Activated CD4-positive, alpha-beta T cell treated with anti-CD3 and anti-CD28 coated beads for 1 hour (primary cell): ENCODE measurements at places on chromosomes 7 and 10.

GRCh38 chr10:7967035-7967434 lies 87.5 kb upstream of the GATA3 start:
- DNase-seq = no peak

DNA sequence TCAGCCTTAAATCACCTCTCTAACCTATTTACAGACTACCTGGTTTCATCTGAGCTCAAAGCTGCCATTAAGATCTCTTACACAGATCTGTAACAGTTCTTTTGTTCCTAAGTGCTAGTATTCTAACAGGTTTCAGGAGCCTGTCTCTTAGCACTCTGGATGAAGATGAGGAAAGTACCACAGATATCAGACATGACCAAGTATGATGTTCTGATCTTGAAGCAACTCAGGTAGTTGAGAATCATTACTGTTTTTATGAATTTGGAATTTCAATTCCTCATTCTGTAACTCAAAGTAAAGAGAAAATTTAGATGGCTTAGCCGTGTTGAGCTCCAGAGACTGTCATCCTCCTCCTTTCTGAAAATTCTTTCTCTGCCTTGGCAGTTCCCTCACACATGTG lies 30.8 kb downstream of the CCDC186 start:
- DNase-seq = no peak

- DNase-seq = no peak
Observed at GRCh38 chr7:37820708-37821468, 27.5 kb upstream of the NME8 start.

GRCh38 chr7:141354251-141354650 lies 197.0 kb upstream of the AGK start:
- no peak for DNase-seq

DNA sequence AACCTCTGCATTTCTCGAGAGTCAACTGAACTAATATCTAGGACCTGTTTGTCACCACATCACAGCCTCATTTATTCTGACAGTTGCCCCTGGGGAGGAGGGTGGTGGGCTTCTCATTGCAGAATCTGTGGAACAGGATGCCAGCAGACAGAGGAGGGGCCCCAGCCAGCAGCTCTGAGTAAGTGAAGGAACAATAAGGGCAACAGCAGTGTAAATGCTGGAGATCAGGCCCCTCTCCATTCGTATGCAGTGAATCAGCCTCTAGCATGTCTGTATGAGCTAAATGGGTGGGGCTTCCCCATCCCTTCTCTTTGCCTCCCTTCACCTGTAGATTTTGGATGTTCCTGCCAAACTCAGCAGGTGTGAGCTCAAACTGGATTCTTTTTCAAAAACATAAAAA lies 7.7 kb upstream of the CPVL start:
- no peak for DNase-seq

- no peak for DNase-seq
Observed at GRCh38 chr7:112093409-112093808, 112.8 kb downstream of the DOCK4 start.

DNA sequence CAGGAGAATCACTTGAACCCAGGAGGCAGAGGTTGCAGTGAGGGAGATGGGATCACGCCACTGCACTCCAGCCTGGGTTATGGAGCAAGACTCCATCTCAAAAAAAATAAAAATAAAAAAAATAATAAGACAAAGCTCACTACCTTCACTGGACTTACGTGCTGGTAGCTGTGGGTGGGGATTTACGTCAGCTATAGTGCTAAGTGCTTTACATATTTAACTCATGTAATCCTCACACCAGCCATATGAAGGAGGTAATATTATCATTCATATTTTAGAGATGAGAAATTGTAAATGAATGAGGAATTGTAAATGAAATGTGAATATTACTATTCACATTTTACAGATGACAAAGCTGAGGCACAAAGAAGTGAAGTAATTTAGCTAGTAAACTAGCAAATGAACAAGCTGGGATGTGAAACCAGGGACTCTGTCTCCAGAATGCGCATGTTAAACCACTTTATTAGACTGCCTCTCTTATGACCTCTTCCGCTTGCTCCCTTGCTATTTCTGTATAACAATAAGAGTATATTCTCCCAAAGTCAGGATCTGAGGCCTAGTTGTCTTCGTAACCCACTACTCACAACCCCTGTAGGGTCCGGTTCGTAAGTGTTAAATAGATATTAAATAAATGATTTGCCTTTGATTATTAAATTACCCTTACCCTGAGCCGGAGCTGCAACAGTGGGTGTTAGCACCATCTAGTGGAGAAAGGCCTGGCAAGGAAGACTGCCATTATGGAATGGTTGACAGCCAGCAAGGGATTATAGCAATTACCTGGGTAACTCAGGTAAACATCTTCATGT lies 70.2 kb downstream of the HTR7 start:
- DNase-seq = no peak

DNA sequence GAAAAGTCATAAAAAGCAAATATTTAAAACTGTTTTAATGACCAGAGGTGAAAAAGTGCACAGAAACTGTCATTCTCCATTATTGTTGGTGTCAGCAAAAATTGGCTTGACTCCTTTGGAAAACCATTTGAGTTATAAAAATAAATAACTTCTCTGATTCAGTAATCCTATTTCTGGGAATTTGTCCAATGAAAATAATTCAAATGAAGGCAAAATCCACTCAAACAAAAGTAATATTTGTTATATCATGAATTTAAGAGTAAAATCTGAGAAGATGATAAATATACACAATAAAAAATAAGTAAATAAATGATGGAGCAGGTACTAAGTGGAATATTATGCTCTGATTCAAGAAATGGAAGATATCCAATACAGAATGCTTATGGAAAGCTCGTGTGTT lies 326.6 kb upstream of the KLF6 start:
- DNase-seq = no peak

- DNase-seq = no peak
Observed at GRCh38 chr7:16648551-16648950, 2.6 kb downstream of the BZW2 start.

DNA sequence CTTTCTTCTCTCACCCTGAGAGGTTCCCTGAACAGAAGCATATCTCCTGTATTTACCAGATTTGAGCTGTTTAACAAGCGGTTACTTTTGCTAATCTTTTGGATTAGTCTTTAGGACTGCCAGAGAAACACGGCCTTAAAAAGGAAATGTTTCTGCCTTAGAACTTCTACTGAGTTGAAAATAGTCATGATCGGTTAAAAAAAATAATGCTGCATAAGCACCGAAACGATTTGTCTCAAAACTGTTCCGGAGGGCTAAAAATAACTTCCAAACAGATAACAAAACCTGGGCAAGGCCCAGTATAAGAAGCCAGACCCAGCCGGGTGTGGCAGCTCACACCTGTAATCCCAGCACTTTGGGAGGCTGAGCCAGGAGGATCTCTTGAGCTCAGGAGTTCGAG lies 43.3 kb upstream of the CYTH3 start:
- DNase-seq = no peak

- no peak for DNase-seq
Observed at GRCh38 chr7:15476531-15476918, 85.3 kb downstream of the AGMO start.

DNA sequence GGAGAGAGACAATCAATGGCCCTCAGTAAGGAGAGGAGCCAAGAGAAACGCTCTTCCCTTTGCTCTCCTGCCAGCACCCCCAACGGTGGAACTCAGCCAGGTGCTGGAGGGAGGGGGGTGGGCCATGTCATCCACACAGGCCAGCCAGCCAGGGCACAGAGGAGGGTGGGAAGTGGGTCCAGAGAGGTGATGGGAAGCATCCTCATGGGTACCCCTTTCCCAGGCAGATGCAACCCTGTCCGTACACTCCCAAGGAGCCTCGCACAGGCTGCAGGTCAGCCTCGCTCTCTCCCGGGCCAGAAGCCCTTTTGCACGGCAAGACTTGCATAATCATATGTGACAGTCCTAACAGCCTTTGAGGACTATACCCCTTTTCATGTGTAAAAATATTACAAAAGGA lies 142.0 kb upstream of the NAMPT start:
- no peak for DNase-seq

- DNase-seq = no peak
Observed at GRCh38 chr7:80632819-80633218, 5.6 kb upstream of the CD36 start.

DNA sequence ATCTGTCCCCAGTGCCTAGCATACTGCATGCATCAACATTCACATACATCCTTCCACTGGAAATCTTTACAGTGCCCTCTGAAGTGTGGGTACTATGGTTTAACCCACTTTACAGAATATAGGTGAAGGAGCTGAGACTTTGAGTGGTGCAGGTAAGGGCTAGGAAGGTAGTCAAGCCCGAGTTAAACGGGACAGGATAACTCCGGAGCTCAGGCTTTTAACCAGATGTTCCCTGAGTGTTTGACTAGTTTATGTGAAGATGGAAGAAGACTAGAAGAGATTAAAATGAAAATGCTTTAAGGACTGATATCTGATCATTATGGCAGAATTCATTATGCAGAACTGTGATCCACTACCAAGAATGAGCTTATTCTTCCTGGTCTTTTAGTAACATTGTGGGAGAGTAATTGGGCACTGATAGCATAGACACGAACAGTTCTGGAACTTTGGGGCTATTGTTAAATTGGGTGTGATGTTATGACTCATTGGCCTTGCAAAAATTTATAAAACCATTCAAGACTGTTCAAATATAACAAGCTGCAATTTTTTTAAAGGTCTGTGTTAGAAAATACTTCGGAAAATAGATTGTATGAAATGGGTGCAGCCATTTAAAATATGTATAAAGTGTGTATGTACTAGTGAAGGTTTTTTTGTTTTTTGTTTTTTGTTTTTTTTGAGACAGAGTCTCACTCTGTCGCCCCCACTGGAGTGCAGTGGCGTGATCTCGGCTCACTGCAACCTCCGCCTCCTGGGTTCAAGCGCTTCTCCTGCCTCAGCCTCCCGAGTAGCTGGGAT lies 4.4 kb downstream of the CUL1 start:
- DNase-seq = no peak

DNA sequence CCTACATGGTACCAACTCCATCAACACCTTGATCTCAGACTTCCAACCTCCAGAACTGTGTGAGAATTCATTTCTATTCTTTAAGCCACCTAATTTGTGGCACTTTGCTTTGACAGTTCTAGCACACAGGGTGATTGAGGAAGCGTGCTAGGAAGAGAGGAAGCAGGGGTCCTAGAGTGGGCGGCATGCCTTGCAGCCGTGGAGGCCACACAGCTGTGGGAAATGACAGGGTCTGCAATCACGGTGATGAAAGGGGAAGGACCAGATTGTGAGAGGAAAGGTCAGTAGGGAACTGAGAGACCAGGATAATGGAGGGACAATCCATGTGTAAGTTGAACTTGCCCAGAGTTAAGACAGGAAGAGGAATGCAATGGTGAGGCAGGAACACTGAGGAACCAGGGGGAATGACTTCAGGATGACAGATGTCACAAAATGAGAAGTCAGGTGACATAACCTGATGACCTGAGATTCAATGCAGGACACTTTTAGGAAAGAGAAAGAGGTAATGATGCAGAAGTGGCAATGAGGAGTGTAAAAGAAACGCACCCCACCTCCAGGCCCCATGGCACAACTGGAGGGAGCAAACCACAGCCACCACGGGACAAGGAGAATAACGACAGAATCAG lies 87.3 kb upstream of the PIK3CG start:
- DNase-seq = no peak

DNA sequence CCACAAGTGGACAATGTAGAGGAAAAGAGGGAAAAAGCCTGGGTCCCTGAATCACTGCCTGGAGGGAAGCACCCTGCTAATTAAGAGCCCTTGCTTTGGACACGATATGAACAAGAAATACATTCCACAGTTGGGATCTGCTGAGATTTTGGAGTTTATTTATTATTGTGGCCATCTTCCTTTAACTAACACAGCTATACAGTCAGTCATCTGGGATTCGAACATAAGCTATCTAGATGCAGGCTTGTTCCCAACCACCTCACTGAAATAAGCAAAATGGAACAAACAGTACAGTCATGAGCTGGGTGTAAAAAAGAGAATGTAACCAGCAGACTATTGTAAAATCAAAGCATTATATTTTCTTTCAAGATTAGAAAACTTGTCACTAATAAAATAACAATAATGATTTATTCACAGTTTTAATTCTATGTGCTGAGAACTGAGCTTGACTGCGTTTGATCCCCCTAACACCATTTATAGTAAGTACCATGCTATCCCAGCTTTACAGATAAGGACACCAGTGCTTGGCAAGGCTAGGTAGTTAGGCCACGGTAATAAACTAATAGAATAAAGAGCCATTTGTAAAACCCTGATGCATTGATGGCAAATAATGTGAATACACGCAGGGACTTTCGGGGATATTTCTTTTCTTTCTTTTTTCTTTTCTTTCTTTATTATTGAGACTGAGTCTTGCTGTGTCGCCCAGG lies 223.8 kb upstream of the KLF6 start:
- no peak for DNase-seq

DNA sequence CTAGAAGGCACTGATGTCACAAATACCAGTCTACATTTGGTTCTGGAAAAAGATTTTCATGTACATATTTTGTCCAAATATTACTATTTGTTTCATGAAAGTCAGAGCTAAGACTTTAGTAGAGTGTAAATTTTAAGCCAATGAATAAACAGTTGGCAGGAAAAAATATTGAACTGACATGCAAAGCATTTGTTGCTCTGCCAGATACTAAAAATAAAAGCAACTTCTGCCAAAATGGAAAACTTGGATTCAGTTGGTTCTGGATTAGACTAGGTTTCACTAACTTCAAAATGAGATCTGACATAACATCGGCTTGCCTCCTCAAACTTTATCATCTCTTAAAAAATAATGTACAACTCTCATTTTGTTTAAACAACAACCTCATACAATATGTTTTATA lies 34.9 kb downstream of the FAM204A start:
- no peak for DNase-seq

- no peak for DNase-seq
Observed at GRCh38 chr7:55441774-55442522, 76.8 kb downstream of the LANCL2 start.

DNA sequence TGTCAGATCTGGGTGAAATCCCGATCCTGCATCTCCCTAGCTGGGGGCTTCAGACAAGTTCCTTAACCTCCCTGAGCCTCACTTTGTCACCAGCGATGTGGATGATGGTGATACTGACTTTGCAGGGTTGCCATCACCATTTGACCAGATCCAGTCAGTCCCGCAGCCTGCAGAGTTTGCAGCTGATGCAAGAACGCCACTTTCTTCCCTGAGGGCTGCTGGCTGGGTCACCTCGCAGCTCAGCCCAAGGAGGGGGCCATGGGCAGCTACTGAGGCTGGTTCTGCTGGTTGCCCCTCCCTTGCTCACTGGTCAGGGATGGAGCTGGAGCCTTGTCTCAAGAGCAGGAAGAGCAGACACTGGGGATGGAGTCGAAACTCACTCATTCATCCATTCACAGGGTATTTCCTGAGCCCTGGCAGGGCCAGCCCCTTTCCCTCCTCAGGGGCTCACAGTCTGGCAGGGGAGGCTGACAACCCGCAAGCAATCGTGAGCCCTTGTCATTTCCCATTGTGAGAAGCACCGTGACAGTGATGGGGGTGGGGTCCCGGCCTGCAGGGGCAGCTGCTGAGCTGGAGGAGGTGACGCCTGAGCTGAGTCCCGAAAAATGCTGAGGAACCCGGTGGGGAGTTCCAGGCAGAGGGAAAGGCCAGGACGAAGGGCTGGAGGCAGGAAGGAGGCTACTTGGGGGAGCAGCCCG lies 111.1 kb upstream of the TCF7L2 start:
- no peak for DNase-seq
